ENCODE measurements at places on chromosomes 6 and 20.

DNA sequence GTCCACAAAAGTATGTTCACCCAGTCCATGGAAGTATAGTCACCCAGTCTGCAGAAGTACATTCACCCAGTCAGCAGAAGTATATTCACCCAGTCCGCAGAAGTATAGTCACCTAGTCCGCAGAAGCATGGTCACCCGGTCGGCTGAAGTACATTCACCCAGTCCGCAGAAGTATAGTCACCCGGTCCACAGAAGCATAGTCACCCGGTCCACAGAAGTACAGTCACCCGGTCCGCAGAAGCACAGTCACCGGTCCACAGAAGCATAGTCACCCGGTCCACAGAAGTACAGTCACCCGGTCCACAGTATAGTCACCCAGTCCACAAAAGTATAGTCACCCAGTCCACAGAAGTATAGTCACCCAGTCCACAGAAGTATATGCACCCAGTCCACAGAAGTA is 8.8 kb downstream of the TCFL5 start:
- DNase-seq, result no peak

DNA sequence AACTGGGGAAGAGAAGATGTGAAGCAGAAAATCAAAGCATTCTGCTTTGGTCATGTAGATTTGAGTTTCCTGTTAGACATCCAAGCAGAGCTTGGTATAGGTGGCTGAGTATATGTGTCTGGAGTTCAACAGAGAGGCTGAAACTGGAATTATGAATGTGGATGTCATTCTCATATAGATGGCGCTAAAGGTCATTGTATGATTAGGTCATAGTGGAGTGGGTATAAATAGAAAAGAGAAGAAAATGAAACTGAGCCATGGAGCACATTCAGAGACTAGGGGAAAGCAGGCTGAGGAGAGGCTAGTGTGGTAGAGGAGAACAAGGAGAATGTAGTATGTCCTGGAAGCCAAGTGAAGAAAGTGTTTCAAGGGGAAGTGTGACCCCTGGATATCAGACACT is 295.6 kb upstream of the PLN start:
- DNase-seq, result no peak

GRCh38 chr6:89559487-89559886 is 79.1 kb downstream of the LYRM2 start:
- no peak for DNase-seq

- no peak for DNase-seq
Observed at GRCh38 chr6:125346926-125347563, 45.3 kb upstream of the HDDC2 start.

DNA sequence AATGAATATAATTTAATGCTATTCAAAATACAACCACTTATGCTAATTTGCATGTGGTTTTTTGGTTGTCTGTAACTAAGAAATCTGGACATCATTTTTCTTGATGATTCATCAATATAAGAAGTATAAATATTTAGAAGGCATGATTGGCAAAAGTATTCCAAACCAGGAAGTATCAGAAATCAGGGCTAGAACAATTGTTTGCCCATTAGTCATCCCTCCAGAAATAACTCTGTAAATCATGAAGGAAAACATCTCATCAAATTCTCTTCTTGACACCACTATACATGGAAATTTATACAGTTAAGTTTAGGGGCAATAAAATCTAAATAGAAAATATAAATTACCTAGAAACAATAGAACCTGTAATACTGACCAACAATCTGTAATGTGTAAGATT is 554.7 kb upstream of the HS3ST5 start:
- DNase-seq, result no peak

DNA sequence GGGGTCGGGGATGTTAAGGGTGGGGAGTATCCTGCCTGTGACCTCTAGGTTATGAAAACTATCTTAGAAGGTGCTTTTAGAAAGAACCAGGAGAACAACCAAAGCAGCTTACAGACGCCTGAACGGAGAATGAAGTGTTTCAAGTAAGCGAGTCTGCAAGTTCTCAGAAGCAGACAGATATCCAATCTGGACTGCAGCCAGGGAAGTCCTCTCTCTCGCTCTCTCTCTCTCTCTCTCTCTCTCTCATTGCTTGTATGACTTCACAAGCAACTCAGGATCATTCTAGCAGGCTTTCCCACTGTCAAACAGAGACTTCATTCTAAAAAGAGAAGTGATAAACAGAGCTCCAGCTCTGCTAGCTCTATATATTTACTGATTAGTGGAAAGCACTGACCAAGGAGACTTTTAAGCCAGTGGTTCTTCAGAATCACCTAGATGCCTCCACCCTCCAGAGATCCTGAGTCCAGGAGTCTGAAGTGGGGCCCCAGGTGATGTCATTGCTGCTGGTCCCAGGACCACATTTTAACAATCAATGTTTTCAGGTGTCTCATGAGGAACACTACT is 6.0 kb downstream of the TCF21 start:
- no peak for DNase-seq

DNA sequence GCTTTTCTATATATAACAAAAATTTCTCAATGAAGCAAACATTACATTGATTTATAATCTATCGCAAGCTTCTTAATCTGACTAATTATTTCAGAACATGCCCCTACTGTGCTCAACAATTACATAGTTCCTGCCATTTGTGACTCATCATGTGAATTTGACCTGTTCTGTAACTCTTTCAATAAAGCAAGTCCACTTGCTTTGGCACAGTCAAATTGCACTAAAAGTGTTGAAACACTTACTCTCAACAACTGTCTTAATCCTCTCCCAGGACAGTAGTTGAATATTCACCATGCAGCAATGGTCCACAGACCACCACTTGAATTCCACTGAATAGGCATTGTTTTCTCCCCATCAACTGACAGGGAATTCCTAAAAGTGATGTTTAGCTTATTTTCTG is 67.7 kb upstream of the SPTLC3 start:
- DNase-seq, result no peak

DNA sequence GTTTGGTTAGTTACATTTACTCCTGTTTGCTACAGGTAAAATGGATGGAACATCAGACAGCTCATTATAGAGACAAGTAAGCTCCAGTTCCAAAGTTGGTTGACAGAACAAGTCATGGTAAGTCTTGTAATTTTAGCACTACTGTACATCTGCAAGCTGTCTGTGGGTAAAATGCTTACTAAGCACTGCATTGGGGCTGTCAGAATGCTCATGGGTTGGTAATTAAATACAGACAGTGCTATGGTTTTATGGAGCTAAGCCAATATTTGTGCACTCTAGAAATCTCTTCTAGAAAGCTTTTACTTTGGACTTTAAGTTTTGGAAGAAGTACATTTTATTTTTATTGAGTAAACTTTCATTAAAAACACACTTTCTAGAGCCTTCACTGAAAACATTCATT is 419.2 kb upstream of the MMS22L start:
- no peak for DNase-seq

- peak; percentile 19 for DNase-seq
Observed at GRCh38 chr20:43238833-43239232, 49.1 kb upstream of the PTPRT start.
